ENCODE measurements at places on chromosomes 3 and 15.

DNA sequence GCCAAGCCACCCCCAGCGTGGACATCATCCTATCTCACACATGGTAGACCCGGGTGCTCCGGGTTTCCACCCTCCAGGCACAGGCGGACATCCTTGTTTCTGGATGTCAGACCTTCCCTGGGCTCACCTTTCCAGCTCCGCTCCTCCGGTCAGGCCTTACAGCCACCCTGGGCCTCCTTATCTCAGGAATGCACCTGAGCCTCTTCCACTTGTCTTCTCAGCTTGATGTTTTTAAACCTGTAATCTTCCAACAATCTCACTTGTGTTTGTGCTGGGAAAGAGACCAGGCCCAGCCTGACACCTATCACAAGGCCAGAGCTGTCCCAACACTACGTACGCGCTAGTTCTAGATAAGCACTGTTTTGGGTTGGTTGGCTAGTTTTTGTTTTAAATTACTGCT lies 53.9 kb downstream of the NIPA2 start:
- no peak for DNase-seq

GRCh38 chr15:88882785-88883184 lies 12.6 kb downstream of the HAPLN3 start:
- no peak for DNase-seq

GRCh38 chr3:66441129-66441528 lies 59.7 kb downstream of the LRIG1 start:
- no peak for DNase-seq

- DNase-seq = no peak
These were observed 41.9 kb upstream of the DYNC1LI1 start for GRCh38 chr3:32612547-32612946.

- no peak for DNase-seq
These were observed 640.7 kb downstream of the FHIT start for GRCh38 chr3:60610441-60611112.

GRCh38 chr3:174325834-174326700 lies 533.1 kb upstream of the NAALADL2 start:
- DNase-seq = no peak

- no peak for DNase-seq
These were observed 41.8 kb downstream of the SERPINI1 start for GRCh38 chr3:167777356-167777755.

DNA sequence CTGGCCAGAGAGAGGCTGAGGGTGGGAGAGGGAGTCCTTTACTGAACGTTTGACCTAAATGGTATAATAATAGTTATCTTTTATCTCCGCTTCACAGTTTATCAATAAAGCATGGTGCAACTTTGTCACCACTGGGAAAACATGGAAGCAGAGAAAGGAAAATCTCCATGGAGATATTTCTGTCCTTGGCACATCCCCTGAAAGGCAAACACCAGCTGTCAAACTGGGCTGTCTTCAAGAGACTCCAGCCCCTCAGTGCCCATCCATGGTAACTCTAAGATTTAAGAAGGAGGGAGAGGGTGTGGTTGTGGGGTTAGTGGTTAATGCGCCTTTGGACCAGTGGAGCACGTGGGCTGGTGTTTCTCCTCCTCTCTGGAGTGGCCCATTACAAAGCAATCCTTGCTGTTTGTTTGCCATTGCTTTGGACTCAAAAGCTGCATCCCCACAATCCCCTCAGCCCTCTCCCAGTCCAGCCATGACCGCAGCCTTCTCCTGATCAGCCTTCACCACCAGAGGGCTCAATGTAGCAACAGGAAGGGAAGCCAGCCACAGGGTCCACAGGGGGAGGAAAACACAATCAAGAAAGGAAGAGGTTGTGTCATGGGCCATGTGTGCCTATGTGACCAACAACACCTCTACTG lies 38.2 kb upstream of the FAM174B start:
- no peak for DNase-seq

All from GM06990 (cell line).